ENCODE measurements at places on chromosomes 2 and 18.

GRCh38 chr18:44848644-44849335 lies 168.1 kb downstream of the SETBP1 start:
- no peak for DNase-seq

- DNase-seq, result no peak
Observed at GRCh38 chr18:79070486-79070885, 1.3 kb downstream of the ATP9B start.

GRCh38 chr18:61703508-61703907 lies 189.3 kb downstream of the RNF152 start:
- DNase-seq, result no peak

DNA sequence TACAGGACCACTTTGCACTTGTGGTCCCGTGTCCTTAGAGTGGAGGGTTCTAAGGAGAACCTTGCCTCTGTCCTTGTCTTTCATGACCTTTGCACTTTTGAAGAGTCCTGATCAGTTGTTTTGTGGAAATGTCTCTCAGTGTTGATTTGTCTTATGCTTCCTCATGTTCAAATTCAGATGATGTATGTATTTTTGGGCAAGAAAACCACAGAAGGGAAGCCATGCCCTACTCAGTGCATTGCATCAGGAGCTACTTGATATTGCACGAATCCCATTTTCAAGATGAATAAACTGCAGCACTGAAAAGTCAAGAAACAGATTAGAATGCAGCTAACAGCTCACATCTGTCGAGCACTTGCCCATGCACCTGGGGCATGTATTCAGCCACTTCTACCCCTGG lies 152.2 kb downstream of the INHBB start:
- no peak for DNase-seq

DNA sequence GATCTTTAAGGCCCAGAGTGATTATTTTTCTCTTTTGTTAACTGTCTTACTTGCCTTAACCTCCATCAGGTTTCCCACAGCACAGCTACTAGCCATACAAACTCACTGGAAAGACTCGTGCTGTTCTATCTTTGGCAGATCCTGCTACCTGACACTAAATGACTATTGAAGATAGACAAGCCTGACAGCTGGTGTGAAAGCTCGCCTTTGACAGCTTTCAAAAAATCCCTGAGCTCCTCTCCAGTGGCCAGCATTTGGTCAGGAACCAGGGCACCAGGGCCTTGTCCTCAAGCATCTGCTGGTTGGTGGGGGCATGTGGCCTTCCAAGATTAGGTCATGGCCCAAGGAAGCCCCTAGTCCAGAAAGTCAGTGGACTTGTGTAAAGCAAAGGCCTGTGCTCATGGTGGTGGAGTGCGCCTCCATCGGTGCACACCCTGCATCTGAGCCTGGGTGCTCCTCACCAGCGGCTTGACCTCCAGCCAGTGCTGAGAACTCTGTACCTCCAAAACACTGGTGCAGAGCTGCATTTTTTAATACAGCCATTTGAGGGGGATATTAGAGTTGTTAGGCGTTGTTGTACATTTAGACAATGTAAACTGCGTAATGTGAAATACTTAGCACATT lies 158.5 kb downstream of the NCK2 start:
- no peak for DNase-seq

DNA sequence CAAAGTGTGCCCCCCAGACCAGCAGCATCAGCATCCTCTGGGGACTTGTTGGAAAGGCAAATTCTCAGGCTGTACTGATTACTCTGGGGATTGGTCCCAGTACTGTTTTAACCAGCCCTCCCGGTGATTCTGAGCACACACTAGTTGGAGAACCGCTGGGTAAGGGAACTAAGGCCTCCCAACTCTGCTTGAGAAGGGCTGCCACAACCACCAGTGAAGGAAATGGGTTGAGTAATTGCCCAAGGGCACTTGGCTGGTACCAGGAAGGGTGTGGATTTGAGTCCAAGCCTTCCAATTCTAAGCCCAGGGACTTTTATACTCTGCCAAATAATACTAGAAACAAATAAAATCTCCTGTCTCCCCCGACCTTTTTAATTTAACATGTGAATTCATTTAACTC lies 219.9 kb downstream of the SETBP1 start:
- no peak for DNase-seq

DNA sequence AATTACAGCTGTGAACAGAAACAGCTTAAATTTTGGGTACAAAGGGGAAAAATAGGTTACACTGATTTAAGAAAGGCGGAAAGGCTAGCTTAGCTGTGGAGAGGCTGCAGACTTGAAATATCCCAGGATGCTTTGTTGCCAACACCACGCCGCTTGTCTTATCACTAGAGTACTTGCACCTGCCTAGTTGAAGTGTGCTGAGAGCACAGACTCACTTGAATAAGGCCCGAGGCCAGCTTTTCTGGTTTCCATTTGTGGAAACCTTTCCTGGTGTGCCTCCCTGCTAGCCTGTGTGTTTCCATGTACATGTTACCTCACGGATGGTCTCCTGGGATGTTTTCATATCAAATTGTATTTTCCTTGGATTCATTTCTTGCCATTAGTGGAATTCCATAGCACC lies 3.2 kb downstream of the CABLES1 start:
- no peak for DNase-seq

- no peak for DNase-seq
Observed at GRCh38 chr2:1055014-1055595, 104.5 kb downstream of the SNTG2 start.

DNA sequence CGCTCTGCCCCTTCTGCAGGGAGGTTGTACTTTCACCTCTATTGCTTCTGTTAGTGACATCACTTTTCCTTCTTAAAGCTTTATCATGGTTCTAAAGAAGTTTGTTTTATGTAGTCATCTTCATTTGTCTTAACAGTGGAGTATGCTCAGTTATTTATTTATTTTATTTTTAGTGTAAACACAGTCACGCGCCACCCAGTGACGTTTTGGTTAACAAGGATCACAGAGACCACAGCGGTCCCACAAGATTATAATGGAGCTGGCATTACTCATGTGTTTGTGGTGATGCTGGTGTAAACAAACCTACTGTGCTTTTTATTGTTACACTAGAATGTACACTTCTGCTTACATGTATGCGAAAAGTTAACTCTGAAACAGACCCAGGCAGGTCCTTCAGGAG lies 89.9 kb downstream of the SOX11 start:
- no peak for DNase-seq

- no peak for DNase-seq
Observed at GRCh38 chr2:159900343-159900742, 102.3 kb upstream of the CD302 start.

Data from nephron progenitor cell (in vitro differentiated cells).